AG08395 (cell line): ENCODE measurements at places on chromosomes 3 and 15.

GRCh38 chr15:65576664-65577063, 34.3 kb downstream of the INTS14 start:
- DNase-seq, result peak; percentile 45

- DNase-seq, result no peak
These were observed 37.2 kb downstream of the EEFSEC start for GRCh38 chr3:128190501-128190900.

DNA sequence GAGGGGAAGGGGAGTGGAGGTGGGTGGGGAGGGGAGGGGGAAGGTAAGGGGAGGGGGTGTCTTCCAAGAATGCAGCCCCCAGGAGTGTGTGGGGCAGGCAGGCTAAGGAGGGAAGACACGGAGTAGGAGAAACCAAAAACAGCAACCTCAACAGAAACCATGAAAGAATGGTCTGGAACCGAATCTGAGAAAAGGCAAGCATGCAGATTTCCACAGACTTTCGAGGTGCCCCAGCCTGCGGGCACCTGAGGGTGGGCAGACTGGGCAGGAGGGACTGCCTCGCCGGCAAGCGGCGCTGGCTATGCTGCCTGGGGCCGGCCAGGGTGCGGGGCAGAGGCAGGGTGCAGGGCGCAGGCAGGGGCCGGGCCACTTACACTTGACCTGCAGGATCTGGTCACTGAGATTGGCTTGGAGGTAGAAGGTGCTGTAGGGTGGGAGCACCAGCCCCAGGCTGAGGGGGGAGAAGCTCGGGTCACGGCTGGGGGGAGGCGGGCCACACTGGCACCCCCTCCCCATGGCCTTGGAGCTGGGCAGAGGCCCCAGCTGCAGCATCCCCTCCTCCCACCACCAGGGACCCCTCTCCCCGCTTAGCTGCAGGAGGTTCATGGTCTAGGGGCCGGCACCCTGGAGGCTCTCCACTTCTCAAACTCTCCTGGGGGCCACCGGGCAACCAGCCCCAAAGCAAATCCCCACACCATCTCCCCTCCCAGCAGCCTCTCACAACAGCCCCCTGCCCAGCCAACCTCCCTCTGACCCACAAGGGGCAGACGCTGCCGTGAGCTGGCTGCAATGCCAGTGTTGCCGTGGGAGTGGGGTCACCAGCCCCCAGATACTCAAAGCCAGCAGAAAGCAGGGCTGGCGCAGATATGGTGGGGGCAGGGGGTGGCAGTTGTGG, 15.3 kb upstream of the TMEM115 start:
- no peak for DNase-seq

- no peak for DNase-seq
These were observed 40.1 kb downstream of the FLNB start for GRCh38 chr3:58048301-58048700.

DNA sequence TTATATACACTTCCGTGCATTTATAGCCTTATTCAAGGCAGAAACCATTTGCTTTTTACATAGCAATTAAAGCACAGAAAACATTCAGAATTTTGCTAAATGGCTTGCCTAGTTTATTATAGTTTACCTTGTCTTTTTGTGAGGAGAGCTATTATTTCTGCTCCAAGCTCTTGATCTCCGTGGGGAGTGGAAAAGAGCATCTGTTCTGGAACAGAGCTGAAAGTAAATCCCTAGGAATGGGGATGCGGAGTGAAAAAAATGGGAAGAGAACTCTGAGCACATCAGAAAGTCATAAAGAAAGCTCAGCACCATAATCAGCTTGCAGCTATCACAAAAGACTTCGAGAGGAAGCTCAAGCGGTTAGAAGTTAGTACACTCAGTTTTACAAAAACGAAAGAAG, 1006.7 kb downstream of the ROBO2 start:
- DNase-seq, result no peak

DNA sequence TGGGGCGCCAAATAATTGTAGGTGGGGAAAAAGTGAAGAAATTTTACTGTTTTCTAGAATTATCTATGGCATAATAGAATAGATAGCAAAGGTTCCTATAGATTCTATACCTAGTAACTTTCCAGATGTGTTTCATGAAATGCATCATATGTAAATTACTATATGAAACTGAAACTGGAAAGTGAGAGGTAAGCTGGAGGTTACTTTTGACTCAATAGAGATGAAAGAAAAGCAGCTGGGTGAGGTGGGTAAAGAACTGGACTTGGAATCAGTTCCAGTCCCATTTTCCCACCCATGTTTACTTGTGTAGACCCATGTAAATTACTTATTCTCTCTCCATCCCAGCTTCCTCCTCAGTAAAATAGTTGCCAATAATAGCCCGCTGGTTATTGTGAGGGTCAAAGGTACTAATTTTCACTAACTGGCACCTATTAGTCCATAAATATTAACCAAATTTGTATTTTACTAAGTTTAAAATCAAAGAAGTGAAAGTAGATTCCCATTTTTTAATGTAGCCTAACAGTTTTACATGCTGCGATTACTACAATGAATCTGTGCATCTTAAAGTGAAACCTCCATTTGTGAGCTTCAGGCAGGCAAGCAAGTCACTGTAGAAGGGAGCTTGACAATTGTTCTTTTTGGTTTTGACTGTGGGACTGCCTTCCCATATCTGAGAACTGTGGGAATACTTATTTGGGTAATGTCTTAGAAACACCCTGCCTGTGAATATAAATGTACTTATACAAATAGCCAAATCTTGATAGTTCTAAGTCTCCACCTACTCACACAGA, 312.1 kb downstream of the SLC9A9 start:
- DNase-seq, result no peak

GRCh38 chr3:16260046-16260445, 4.7 kb downstream of the DPH3 start:
- no peak for DNase-seq

- DNase-seq, result peak; percentile 65
These were observed 2.7 kb upstream of the ALS2CL start for GRCh38 chr3:46695962-46696894.

GRCh38 chr3:188191460-188191859, 37.5 kb downstream of the LPP start:
- DNase-seq, result no peak

- DNase-seq, result no peak
These were observed 556 bp downstream of the PEX5L start for GRCh38 chr3:180036092-180036670.
